ENCODE measurements at places on chromosomes 2 and 18.

DNA sequence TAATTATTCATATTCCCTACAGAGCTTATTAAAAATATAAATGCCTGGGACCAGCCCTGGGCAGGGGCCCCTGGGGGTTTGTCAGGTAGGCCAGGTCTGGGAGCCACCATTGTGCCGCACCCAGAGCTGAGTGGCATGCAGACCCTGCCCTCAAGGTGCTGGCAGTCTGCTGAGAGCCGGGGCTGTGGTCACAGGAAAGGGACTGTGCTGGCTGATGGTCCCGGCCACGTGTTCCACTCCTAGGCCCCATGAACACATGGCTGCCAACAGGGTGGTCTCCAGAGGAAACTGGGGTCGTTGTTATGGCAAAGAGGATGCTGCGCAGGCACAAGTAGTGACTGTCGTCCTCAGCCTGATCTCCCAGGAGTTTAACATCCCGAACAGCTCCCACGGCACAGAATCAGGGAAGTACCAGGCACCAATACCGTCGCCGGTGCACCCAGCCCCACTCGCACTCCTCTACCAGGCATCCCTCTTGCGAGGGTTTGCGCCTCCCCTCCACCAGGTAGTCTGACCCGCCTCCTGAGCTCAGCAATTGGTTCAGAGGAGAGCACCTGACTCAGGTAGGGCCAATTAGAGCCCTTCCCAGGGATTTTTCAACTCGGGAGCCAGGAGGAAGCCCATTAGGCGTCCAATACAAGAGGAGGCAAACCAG, 39.2 kb upstream of the BIN1 start:
- no peak for DNase-seq
- H3K4me1 ChIP-seq, result no peaks in the 10 kb centered on the region
- H3K27me3 ChIP-seq, result peaks cover 7% of the 10 kb centered on the region
- no peaks in the 10 kb centered on the region for H3K36me3 ChIP-seq

DNA sequence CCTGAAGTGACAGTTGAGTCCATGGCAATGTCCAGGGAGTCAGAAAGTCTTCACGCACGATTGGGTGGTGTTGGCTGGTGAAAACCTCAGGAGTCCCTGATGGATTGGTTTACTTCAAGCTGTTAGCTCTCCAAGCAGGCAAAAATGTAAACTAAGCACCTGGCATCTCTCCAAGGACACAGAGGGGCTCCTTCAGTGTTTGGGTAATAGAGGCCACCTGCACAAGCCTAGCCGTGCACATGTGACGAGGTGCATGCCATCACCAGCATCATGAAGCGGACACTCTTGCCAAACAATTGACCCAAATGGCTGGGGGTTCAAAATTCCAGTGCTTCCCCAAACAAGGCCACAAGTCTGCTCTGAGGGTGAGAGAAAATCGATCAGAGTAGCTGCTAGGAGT, 104.7 kb upstream of the CD302 start:
- no peaks in the 10 kb centered on the region for H3K27me3 ChIP-seq
- peak overlapping the region; percentile 94 for H3K4me3 ChIP-seq
- H3K36me3 ChIP-seq, result peaks cover 48% of the 10 kb centered on the region
- DNase-seq, result no peak
- no peak overlapping the region for H3K27ac ChIP-seq
- H3K4me1 ChIP-seq, result peaks cover 51% of the 10 kb centered on the region

GRCh38 chr2:113257516-113258264, 21.0 kb downstream of the PAX8 start:
- peaks cover 24% of the 10 kb centered on the region for H3K4me1 ChIP-seq
- no peak overlapping the region for H3K27ac ChIP-seq

- no peaks in the 10 kb centered on the region for H3K27me3 ChIP-seq
- H3K4me1 ChIP-seq, result no peaks in the 10 kb centered on the region
- no peaks in the 10 kb centered on the region for H3K36me3 ChIP-seq
- no peak overlapping the region for H3K4me3 ChIP-seq
- H3K27ac ChIP-seq, result no peak overlapping the region
Measured at GRCh38 chr2:18721038-18721922, 131.9 kb upstream of the NT5C1B start.

DNA sequence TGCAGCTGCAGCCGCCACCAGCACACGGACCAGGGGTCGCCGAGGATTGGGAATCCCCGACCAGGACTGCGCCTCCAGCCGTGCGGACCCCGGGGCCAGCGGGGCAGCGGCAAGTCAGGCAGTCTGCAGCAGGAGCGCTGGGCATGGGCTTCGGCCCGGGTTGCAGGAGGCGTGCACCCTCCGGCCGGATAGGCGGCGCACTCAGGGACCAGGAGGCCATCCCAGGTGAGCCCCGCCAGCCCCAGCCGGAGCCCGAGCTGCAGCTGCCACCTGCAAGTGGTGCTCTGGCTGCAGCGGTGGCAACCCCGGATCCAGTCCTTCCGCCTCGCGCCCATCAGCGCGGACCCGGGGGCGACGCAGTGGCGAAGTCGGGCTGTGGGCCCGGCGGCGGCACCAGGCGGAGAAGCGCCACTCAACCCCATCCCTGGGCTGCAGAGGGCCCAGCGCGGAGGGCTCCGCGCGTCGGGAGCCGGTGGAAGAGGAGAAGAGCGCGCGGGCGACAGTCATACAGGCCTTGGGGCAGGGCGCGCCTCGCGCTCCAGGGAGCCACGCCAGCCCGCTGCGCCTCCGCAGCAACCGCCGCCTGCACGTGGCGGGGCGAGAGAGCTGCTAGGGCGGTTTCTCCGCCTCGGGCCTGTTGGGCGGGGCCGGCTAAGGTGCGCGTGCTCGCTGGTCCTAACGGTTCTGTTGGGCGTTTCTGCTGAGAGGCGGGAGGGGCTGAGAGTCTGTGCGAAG, 73.8 kb downstream of the RPIA start:
- peaks cover 30% of the 10 kb centered on the region for H3K27me3 ChIP-seq
- peak; percentile 54 for DNase-seq
- peak overlapping the region; percentile 63 for H3K4me3 ChIP-seq
- peaks cover 5% of the 10 kb centered on the region for H3K4me1 ChIP-seq
- H3K36me3 ChIP-seq, result peaks cover 5% of the 10 kb centered on the region

Measured in activated T-helper 2 cell treated with anti-CD3 and anti-CD28 coated beads, Interferon-gamma antibody, Interleukin-2, Interleukin-4, amounts not matched to agents 10 μg/mL and 5 μg/mL and 100 μg/mL, durations not matched to agents 14 hours and 24 hours and 36 hours (primary cell).